IPS-NIHi11 (cell line): ENCODE measurements at places on chromosomes 1 and 21.
A peak's percentile ranks its signal among the peaks of the same experiment; 100 is the strongest.

DNA sequence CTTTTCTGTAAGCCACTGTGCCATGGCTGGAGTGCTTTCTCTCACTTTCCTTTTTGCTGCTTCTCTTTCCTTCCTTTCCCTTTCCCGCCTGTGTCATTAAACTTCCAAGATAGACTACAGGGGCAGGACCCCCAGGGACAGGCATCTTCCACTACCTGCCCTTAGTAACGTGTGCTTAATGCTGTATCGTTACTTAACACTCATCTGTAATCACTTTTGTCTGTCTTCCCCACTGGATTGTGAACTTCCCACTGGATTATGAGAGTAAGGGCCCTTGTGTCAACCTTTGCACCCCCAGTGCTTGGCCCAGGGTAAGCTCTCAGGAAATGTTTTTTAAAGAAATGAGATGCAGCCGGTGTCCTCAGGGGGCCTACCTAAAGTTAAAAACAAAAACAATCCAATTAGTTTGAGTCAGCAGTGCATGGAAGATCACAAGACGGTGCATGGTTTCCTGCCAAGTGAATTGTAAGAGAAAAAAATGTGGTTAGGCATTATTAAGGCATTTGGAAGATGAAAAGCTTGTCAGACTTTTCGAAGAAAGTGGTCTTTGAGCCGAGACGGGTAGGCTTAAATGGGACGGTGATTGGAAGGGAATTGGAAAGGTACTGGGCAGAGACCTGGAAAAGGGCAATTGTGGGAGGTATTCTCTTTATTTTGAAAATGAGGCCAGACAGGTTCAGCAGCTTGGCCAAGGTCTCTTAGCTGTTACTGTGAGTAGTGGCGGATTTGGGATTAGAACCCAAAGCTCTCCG lies 958 bp downstream of the LYPLAL1 start:
- DNase-seq, result peak; percentile 21

GRCh38 chr1:23984417-23985186 lies 4.5 kb upstream of the SRSF10 start:
- DNase-seq, result no peak

DNA sequence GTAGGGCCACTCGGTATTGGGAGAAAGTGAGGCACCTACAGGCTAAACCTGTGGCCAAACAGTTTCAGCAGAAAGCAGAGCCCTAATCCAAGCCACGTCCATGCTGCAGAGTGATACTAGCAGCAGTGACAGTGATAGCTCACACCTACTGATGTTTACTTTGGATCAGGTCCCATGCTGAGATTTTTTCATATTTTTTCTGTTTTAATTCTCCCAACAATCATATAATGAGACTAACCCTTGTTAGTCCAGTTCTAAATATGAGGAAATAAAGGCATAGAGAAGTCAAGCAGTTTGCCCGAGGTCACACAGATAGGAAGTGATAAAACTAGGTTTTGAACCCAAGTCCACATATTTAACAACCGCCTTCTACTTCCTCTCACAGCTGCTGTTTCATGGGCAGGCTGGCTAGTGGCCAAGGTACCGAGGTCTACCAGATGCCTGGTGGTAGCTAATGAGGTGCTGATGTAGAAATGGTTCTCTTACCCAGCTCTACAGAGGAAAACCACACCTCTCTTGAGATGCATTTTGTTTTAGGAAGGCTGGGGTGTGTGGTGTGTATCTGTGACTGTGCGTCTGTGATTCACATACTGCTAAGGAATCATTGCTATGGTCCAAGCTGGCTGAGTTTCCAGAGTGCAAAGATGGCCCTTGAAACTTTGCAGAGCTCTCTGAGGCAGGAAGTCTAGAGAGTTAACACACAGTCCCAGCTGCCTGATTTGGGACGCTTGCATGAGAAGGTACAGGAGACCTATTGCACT lies 80.3 kb upstream of the ARTN start:
- DNase-seq, result no peak

GRCh38 chr1:170970256-170970655 lies 34.9 kb downstream of the MROH9 start:
- DNase-seq, result no peak

GRCh38 chr1:99218572-99218971 lies 45.7 kb upstream of the PLPPR4 start:
- no peak for DNase-seq
